ENCODE measurements at places on chromosomes 5 and 9.

DNA sequence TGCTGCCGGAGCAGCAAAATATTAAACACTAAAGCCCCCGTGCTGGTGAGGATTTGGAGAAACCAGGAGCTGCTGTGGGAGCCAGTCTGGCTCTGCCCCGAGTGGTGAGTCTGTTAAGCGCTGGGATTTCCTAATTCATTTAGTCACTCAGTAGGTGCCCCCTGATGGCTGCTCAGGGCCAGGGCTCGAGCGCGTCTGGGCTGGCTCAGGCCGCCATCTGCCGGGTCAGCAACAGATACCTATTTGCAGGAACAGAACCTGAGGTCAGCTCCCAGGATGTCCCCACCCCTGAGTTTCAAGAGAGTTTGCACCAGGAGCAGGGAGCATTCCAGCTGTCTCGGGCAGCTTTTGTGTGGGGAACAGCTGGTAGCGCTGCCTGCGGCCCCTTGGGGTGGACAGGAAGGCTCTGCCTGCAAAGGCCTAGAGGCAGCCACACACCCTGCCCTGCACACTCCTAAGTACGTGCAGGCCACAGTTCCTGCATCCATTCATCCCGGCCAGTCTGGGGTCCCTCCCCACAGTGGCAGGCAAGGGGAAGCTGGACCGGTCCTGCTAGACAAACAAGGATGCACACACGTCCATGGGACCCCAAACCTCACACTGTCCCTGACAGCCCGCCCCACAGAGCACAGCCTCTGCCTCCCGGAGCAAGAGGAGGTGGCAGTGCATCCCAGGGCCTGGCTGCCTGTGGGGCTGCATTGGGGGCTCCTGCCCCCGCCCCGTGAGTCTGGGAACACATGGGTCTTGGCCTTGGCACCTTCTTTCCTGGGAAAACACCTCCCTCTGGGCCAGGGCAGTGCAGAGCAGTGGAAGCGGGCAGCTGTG, 83.7 kb downstream of the ADAMTS2 start:
- DNase-seq, result no peak

- DNase-seq, result no peak
Measured at GRCh38 chr5:56148453-56148971, 84.6 kb downstream of the ANKRD55 start.

GRCh38 chr5:124631874-124632550, 114.4 kb downstream of the ZNF608 start:
- no peak for DNase-seq

- DNase-seq, result no peak
Measured at GRCh38 chr5:152237531-152237930, 167.5 kb downstream of the NMUR2 start.

GRCh38 chr5:159817262-159818029, 98.8 kb upstream of the ADRA1B start:
- DNase-seq, result no peak

DNA sequence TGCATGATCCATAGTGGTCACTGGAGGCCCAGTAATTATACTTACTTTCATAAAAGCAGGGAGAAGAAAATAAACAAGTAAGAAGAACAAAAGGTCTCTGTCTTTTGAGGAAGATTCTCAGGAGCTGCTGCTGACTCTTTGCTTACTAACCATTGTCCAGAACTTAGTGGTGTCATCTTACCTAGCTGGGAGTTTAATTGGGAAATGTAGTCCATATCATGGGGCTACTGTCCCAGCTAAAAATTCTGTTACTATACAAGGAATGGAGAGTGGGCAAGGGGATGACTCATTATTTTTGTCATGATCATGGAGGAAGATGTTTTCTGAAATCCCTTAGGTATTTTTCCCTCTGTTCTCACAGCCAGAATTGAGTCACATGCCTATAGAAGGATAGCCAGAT, 639.3 kb downstream of the MTRR start:
- no peak for DNase-seq

GRCh38 chr5:139687656-139688055, 39.5 kb downstream of the CXXC5 start:
- DNase-seq, result no peak

All from T-helper 9 cell (primary cell).